T-helper 17 cell (primary cell): ENCODE measurements at places on chromosomes 6 and 20.
A peak's percentile ranks its signal among the peaks of the same experiment; 100 is the strongest.

- no peak for DNase-seq
These were observed at the start of gene MTCL3 for GRCh38 chr6:127518710-127519468. MTCL3 (minus strand) TSS chr6:127519335.

GRCh38 chr20:24665196-24665595 lies 195.8 kb downstream of the SYNDIG1 start:
- DNase-seq = no peak

DNA sequence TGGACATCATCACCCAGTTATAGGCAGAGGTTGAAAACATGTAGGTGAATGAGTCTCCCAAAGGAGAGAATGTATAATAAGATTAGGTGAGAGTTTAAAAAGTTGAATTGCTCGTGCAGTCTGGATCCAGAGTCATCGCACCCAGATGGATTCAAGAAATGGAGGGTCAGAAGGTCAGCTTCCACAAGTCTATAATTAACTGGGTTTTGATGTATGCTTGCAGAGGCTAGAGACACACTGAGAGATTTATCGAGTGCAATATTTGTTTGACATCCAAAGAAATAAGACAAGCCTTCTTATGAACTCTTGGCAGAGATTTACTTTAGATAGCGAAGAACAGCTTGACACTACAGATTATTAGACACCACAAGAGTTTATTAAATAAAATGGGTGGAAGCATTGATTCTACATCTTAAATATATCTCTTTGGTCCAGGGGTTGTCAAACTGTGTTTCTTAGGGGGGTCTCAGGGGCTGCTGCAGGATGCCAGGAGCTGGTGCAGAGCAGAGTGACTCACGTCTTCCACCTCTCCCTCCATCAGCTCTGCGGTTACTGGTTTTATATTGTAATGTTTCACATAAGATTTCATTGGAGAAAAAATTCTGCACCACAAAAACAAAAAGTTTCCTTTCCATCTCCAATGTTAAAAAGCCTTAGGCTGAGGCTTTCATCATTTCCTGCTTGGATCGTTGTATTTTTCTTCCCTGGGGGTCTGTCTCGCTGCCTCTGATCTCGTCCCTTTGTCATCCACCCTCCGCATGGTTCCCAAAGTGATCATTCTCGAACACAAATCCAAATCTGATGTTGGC lies 176.2 kb upstream of the AHI1 start:
- DNase-seq = no peak

- no peak for DNase-seq
These were observed 134.8 kb downstream of the GJA10 start for GRCh38 chr6:90028995-90029635.

DNA sequence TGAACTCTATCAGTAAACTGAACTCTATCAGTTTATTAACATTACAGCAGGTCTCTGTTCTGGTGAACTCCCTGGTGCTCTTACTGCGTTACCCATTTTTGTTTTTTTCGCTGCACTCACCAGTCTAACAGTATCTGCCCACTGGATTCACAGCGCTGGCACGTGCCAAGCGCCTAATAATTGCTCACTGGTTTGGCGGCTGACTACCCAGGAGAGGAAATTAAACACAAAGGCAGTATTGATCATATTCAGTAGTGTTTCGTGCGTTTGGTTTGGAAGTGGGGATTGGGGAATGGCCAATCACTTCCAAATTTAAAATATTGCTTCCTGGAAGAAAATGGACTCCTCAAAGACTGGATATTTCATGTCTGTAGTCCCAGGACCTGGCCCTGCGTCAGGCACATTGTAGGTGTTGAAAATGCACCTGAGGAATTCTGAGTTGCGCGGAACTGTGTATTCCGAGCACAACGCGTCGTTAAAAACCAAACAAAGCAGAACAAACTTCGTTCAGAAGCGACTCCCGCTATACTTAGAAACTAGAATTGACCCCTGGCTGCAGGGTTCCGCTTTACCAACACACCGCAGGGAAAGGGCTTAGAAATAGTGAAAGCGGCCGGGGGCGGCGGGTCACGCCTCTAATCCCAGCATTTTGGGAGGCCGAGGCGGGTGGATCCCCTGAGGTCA lies 1.1 kb upstream of the RPS12 start:
- no peak for DNase-seq

GRCh38 chr6:37365791-37366190 lies 12.0 kb downstream of the RNF8 start:
- no peak for DNase-seq

DNA sequence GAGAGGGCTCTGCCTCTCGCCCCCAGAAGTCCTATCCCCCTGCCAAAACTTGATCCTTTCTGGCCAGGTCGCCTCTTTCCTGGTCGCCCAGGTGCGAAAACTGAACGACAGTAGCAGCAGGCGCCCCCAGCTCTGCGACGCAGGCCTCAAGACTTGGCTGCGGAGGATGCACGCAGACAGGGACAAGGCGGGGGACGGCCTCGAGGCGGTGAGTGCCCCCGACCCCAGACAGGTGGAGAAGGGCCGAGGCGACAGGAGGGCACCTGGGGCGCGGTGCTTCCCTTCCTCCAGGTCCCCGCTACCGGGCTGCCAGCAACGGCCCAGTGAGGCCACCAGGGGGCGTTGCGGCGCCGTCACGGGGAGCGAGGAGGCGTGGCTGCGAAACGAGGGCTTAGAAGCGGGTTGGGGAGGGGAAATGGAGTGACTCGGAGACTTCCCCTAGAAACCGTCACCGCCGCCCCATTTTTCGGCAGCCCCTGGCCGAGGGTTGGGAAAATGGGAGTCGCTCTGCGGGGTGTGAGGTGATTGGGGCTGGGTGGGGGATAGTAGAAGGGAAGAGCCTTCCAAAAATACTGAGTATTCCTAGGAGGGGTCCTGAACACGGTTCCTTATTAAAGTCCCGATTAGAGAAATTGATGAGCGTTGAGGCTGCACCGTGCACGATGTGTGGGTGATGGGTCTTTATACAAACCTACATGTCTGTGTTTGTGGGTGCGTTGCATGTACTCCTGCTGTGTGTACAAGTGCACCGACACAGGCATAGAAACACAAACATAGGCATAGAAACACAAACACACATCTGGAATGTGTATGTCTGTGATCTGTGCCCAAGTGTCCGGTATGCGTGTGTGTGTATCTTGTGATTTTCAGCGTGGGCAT lies 44.6 kb downstream of the ARHGAP40 start:
- DNase-seq = peak; percentile 89

- DNase-seq = no peak
These were observed 48.6 kb upstream of the RCAN2 start for GRCh38 chr6:46539866-46540265.

DNA sequence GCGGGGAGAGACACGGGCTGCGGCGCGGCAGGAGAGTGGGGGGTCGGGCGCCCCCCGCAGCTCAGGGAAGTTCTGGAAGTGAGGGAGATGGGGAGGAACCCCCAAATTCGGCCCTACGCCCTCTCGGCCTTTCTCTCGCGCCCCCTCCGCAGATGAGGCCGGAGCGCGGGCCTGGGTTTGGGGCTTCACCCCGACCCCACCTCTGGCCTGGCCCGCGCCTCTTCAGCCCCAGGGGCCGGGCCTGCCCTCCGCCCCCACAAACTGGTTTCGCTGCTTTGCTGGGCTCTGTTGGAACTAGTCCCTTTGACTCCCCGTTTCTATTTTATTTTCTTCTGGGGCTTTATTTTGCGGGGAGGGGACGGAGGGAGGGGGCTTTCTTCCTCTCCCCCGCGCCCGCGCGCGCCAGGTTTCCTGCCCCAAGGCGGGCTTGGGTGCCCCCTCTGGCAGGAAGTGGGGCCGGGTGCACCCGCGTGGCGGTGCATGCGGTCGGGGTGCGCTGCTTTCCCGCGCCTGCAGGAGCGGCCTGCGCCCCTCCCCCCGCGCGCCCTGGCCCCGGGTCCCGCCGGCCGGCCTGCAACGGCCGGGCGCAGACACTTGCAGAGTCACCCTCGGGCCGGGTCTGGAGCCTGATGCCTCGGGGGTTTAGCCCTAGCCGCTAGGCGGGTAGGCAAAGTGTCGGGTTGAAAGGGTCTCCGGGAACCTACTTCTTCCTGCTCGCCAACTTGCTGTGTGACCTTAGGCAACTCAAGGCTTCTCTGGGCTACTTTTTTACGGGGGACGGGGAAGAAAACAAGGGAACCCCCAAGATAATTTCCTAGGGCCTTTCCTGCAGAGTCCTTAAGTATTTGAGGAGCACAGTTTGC lies 1.3 kb downstream of the HMGA1 start:
- peak; percentile 67 for DNase-seq

DNA sequence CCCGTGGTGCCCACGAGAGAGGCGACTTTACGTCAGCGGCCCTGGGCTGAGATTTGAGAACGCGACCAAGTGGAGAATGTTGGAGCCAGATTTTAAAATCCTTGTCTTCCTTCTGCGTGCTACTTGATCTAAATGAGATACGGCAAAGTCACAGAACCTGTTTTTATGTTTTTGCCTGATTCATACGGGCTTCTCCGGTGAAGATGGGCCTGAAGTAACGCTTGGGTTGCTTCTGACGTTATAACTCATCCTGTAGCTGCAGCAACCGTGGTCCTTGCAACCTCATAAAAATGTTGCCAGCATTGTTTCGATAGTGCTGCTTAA lies 462 bp upstream of the SLC35B3 start:
- no peak for DNase-seq

- no peak for DNase-seq
These were observed 179.9 kb upstream of the DTNBP1 start for GRCh38 chr6:15842727-15843117.

GRCh38 chr6:80667006-80667405 lies 560.5 kb downstream of the BCKDHB start:
- no peak for DNase-seq

DNA sequence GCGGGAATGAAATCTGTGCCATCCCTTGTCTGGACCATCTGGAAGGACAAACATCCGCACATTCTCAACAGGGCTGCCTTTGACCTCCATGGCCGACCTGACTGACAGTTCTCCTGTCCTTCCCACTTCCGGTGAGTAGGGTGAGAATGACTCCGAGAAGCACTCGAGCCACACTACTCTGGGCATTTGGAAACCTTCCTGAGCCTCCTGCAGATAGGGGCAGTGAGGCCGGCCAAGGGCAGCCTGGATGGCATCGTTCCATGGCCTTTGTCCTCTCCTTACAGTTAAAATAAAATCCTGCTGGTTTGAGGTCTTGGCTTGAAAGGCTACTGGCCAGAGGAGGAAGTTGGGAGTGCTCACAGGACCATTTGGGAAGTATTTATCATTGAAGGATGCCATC lies 70.9 kb upstream of the QKI start:
- no peak for DNase-seq

DNA sequence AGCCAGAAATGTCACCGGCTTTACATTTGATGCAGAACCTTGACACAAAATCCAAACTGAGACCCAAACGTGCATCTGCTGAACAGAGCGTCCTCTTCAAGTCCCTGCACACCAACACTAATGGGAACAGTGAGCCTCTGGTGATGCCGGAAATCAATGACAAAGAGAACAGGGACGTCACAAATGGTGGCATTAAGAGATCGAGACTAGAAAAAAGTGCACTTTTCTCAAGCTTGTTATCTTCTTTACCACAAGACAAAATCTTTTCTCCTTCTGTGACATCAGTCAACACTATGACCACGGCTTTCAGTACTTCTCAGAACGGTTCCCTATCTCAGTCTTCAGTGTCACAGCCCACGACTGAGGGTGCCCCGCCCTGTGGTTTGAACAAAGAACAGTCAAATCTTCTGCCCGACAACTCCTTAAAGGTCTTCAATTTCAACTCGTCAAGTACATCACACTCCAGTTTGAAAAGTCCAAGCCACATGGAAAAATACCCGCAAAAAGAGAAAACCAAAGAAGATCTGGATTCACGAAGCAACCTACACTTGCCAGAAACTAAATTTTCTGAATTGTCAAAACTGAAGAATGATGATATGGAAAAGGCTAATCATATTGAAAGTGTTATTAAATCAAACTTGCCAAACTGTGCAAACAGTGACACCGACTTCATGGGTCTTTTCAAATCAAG lies 108.4 kb downstream of the RTN4IP1 start:
- DNase-seq = peak; percentile 72

- no peak for DNase-seq
These were observed 162.1 kb downstream of the AIG1 start for GRCh38 chr6:143222801-143223231.

DNA sequence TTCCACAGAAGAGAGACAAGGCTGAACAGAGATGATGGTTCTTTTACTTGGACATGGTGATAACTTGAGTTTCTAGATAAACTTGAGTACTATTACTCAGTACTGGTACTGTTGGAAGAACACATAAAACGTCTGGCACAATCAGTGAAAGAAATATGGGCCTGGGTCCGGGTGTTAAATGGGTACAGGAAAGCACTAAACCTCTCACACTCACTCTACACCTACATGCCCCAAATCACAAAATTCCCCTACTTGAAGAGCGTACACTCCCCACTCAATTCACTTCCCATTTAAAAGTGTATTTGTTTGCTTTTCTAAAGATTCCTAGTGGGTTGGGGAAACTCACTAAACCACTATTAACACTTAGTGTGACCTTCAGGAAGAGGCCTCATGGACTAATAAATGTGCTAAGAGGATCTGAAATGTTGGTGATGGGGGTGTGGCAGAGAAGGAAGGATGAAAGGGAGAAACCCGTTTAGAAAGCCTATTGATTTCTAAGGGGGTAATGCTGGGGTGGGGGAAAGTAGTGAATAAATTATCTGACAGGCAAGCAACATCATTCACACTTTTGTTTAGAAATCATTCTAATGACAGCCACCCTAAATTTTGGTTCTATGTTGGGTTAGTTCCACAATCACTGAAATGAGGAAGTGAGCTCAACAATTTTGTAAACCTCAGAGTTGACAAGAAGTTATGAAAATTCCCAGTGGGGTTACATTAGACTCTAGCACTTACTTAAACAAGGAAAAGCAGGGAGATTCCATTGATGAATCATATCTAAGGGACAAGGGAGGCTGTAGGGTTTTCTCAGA lies 222.6 kb upstream of the MARCKS start:
- no peak for DNase-seq

DNA sequence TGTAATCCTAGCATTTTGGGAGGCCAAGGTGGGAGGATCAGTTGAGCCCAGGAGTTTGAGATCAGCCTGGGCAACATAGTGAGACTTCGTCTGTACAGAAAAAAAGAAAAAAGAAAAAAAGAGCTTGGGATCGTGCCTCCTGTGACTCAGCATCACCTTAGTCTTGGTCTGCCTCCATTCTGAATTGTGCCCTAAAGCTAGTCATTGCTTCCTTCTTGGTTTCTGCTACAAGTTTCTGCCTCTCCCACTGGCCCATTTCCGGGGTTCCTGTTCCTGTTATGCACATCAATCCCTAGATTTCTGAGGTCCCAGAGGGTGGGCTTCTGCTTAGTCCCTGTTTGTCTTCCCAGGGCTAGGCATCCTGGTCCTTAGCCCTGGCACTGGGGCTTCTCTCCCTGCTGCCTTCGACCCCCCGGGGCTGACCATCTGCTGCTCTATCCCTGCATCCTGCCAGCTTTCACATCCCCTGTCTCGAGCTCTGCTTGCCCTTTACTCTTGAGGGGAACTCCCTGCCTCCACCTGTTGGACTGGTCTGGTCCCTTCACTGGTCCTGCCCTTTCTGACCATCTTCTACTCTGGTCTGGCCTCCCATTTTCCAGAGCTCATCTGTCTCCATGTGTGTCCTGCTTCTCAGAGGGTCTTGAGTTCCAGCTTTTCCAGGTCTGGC lies 77.5 kb upstream of the ESR1 start:
- no peak for DNase-seq
